ENCODE measurements at places on chromosomes 6 and 20. TPM values are rescaled to one million over a fixed set of nuclear protein-coding genes. Genes with fewer than 3 reads are reported as not detected.

DNA sequence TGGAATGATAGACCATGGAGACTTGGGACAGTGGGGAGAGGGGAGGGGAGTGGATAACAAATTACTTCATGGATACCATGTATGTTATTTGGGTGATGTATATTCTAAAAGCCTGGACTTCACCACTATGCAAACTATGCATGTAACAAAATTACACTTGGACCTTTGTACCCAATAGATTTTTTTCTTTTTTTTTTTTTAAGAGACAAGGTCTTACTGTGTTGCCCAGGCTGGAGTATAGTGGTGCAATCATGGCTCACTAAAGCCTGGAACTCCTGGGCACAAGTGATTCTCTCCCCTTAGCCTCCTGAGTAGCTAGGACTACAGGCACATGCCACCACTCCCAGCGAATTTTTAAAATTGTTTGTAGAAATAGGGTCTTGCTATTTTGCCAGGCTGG lies 45.3 kb downstream of the RIPOR2 start:
- H3K36me3 ChIP-seq, result no peaks in the 10 kb centered on the region
- DNase-seq, result no peak
- no peak overlapping the region for H3K4me3 ChIP-seq
- H3K27ac ChIP-seq, result no peak overlapping the region
- no peaks in the 10 kb centered on the region for H3K4me1 ChIP-seq
- no peaks in the 10 kb centered on the region for H3K27me3 ChIP-seq

DNA sequence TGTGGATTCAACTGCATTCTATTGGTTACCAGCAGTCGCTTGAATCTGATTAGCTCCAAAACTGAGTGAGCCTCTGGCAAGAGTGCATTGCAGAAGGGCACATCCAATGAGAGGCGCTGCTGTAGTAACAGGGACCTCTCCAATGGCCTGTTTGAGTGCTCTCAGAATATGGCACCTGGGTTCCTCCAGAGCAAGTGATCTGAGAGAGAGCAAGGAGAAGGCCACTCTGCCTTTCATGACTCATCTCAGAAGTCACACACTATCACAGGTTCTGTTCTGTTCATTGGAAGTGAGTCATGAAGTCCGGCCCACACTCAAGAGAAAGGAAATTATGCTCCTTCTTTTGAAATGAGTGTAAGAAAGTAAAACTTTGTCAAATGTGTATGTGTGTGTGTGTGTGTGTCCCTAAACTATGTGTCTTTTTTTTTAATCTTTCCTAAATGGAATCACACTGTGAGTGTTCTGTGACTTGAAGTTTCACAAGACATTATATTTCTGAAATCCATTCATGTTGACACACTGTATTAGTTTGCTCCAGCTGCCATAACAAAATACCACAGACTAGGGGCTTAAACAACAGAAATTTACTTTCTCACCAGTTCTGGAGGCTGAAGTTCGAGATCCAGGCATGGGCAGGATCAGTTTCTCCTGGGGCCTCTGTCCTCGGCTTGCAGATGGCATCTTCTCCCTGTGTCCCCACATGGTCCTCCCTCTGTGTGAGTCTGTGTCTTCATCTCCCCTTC lies 138.3 kb upstream of the CDYL start:
- no peak overlapping the region for H3K27ac ChIP-seq
- no peaks in the 10 kb centered on the region for H3K27me3 ChIP-seq
- H3K4me1 ChIP-seq, result no peaks in the 10 kb centered on the region
- no peak for DNase-seq

DNA sequence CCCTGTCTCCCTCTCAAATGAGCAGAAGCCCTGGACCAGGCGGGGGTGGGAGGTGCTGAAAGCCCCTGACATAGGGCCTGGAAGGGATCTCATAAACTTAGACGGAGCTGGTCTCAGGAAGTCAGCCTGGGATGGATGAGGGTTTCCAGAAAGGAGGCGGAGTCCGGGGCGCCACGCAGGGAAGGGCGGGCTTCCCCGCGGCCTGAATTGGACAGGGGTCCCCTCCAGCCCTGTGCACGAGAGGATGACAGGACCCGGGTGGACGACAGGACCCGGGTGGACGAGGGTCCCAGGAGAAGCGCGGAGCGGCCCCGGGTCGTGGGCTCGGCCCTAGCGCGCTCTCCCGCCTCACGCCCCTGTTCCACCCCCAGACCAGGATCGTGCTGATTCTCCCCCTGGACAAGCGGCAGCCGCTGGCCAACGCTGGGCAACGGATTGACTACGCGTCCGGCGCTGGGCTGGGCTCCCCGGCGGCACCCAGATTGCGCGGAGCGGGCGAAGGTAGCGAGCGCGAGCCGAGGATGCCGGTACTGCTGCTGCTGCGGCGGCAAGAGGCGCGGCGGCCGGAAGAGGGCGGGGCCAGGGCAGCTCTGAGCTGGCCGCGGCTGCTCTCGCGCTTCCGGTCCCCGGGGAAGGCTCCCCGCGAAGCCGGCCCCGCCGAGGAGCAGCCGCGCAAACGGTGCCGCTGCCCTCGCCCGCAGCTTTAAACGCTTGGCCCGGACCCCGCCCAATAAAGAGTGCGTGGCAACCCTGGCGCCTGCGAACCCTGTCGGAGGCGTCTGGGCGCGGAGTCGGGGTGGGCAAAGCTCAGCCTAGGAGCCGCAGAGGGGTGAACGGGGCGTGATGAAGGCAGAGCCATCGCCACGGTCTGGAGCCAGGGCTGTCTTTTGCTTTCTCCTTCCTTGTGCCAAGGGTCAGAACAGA lies 1.3 kb downstream of the C20orf144 start:
- peak overlapping the region; percentile 38 for H3K27ac ChIP-seq
- no peaks in the 10 kb centered on the region for H3K36me3 ChIP-seq
- DNase-seq, result peak; percentile 92
- H3K4me1 ChIP-seq, result no peaks in the 10 kb centered on the region
- H3K4me3 ChIP-seq, result peak overlapping the region; percentile 60
- H3K27me3 ChIP-seq, result no peaks in the 10 kb centered on the region

DNA sequence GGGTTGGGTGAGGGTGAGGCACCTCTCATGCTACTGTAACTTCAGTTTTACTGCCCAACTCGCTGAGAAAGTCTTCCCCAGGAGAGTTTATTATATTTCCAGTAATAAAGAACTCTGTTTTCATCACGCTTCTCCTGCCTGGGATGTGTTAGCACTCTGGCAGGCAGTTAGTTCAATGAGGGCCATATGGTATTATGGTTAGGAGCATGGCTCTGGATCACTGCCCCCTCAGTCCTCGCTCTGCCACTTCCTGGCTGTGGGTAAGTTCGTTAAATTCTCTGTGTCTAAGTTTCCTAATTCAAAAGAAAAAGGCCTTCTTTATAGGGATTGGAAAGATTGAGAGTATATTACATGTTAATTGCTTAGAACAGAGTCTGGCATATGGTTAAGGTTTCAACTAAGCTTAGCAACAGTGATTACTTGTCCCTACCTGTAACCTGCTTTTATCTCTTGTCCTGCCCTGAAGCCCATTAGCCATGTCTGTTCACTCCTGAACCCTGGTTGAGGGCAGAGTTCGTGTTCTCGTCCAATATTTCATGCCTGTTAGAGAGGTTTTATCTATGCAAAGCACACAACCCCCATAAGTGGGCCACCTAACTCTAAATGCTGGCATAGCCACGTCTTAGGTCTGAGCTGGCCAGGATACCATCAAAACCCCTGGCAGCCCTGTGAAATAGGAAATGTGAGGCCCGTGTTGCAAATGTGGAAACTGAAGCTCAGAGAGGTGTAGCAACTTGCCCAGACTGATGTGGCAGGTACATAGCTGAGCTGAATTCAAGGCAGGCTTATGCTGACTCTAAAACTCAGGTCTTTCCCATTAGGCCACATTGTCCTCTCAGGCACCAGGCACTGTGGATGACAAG lies 342.5 kb upstream of the JARID2 start:
- no peak overlapping the region for H3K4me3 ChIP-seq
- no peak overlapping the region for H3K27ac ChIP-seq
- no peaks in the 10 kb centered on the region for H3K27me3 ChIP-seq
- H3K4me1 ChIP-seq, result no peaks in the 10 kb centered on the region

Gene ENPP3
- 1.7 TPM for total RNA-seq

Gene SIRPA
- 62.9 TPM for total RNA-seq

Gene PACSIN1
- 0.10 TPM for total RNA-seq

Gene MOXD1
- total RNA-seq, result 1.0 TPM
